ENCODE measurements at places on chromosomes 6 and 20.

- DNase-seq: no peak
Observed at GRCh38 chr20:57782631-57783041, 72.8 kb upstream of the PMEPA1 start.

- no peak for DNase-seq
Observed at GRCh38 chr20:58239216-58239615, 10.8 kb upstream of the ANKRD60 start.

- DNase-seq: no peak
Observed at GRCh38 chr6:150201285-150201684, 58.4 kb downstream of the PPP1R14C start.

DNA sequence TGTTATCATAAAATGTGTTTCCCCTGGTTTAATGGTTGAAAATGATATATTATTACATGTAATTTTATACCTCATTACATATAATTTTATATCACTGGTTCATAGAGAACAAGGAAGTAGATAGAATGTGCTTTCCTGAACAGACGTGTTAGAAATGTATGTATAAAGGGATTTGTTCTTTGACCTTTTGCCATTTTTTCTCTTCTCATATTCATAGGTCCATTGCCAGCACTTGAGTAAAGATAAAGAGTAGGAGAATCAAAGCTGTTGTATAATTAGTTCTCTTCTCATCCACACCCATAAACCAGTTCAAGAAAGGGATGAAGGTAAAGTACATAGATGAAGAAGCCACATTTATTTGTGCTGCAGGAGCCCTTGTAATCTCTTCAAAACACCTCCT lies 46.7 kb downstream of the RNF217 start:
- DNase-seq: no peak

Measured in keratinocyte (primary cell).